HFF-Myc (cell line): ENCODE measurements at places on chromosomes 7 and 10.

- DNase-seq = no peak
Observed at GRCh38 chr7:56083150-56083785, 9.5 kb downstream of the PHKG1 start.

- no peak for DNase-seq
Observed at GRCh38 chr10:69073736-69074364, 14.1 kb upstream of the SRGN start.

GRCh38 chr10:69486922-69487730, 35.9 kb downstream of the TSPAN15 start:
- no peak for DNase-seq

DNA sequence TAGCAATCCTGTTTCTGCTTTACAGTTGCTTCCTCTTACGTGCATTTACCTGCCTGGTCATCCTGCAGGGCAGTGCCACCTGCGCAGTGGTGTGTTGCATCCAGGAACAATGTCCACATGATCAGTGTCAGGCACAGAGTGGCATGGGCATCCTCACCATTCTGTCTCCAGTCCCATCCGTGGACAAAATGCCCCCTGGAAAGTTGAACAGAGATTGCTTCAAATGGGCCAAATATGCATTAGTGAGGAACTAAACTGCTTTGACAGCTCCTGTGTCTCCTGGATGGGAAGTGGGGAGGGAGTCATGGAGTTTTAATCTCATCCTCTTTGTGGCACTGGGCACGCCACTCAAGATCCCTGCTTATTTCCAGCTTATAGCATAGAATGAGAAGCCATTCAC, 151.8 kb downstream of the DPP6 start:
- no peak for DNase-seq

DNA sequence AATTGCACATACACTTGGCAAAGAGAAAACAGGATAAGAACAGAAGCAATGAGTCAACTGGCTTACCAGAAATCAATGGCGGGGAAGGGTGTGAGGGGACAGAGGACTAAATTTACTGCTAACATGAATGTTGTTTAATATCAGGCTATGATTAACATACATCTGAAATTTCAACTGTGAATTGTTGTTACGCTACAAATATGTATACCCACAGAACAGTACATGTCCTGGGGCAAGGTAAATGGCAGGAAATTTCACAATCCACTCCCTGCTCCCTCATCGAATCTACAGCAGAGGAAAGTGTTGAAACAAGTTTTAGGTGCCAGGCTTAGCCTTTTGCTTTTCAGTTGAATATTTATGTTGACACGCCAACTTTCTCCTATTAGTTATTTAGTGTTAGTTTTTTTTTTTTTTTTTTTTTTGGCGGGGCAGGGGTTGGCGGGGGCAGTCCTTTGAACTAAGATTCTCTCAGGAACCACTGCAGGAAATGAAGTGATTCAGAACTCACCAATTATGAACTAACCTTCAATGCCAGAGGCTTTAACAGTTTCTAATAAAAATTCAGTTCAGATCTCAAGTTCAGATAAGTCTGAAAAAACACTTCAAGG, 99.0 kb downstream of the UBE2H start:
- no peak for DNase-seq

- DNase-seq = no peak
Observed at GRCh38 chr10:16965344-16965616, 148.1 kb upstream of the RSU1 start.
